8988T (cell line): ENCODE measurements at places on chromosomes 4 and X.

GRCh38 chrX:65990702-65991101, 49.2 kb downstream of the VSIG4 start:
- DNase-seq, result no peak

GRCh38 chrX:120617996-120618630, 11.7 kb downstream of the C1GALT1C1 start:
- DNase-seq, result no peak

DNA sequence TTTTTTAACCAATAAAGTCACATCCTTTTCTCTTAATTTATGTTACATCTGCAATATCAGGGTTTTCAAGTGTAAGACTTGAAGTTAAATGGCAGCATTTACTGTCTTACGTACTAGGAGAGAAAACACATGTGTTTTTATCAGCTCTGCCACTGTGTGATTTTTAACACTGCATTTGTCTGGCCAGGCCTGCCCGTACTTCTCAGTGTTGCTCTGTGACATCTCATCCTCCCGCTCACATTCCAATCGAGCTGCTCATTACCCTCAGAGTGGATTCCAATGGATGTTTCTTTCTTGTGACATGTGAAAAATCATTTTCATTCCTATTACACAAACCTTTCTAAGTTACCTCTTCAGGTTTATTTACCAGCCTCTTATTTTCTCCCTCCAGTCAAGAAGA, 420.3 kb downstream of the FAT4 start:
- DNase-seq, result no peak

- DNase-seq, result no peak
These were observed 55.0 kb downstream of the PAPSS1 start for GRCh38 chr4:107665001-107665400.

DNA sequence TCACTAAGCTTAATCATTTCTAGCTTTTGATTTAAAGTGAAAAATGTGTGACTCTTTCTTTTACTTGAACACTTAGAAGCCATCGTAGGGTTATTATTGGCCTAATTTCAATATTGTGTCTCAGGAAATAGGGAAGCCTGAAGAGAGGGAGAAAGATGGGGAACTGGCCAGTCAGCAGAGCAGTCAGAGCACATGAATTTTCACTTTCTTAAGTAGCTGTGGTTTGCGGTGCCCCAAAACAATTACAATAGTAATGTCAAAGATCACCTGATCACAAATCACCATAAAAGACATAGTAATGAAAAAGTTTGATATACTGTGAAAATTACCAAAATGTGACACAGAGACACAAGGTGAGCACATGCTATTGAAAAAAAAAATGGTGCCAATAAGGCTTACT, 45.5 kb downstream of the CENPC start:
- DNase-seq, result no peak

DNA sequence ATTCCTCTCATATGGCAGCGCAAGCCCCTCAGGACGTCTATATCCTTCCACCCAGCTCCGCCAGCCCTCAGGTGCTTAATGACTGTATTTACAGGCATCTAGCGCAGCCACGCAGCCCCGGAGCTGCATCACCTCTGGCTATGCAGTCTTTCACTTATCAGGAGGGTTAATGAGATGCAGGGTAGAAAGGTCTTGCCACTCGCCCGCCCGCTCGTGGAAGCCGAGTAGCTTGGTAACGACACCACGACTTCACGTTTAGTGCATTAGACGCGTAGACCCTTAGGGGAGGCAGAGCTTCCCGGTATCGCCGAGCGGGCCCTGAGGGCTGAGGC, 1.5 kb upstream of the SLC16A2 start:
- peak; percentile 16 for DNase-seq

DNA sequence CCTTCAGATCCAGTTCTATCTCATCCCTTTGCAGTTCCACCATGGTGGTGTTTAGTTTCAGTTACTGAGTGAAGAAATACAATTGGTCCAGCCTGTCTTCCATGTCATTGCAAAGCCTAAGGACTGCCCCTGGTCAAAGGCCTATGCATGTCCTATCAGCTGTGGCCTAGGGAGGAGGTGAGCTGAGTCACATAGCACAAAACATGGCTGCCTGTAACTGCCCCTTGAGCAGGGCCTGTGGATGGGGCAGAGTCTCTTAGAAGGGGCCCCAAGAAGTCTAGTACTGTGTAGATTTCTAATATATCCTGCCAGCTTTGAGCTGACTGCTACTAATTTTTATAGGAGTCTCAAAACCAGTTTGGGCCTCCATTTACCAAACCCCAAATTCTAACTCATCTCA, 296.7 kb downstream of the FBXW7 start:
- DNase-seq, result no peak

DNA sequence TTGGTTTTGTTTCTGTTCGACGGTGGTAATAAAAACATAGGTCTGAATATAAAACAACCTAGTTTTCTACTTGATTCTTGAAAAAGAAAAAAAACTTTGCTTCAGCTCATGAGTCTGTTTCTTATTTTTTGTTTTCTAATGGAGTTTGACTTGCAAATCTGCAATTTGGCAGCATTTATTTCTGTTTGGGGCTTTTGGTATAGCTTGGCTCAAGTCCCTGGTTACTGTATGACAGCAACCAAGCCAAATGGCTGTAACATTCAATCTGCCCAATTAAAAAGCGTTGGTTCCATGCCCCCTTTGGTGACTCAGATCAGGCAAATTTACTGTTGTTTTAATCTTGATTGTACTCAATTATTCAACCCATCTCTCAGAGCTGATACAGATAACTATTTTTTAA, 263.4 kb downstream of the GRIA3 start:
- no peak for DNase-seq

DNA sequence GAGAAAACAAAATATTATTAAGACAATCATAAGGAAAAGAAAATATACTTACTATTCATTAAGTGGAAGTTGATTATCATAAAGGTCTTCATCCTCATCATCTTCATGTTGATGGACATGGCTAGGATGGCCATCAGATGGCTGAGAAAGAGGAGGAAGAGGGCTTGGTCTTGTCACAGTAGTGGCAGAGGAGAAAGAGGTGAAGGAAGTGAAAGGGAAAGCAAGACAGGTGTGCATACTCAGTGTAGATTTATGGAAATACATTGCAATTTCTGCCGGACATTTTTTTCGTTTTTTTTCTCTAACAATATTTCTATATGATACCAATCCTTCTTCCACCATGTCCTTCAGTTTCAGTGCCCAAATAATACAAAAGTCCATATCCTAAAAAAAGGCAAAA, 1409.8 kb downstream of the PCDH7 start:
- no peak for DNase-seq

DNA sequence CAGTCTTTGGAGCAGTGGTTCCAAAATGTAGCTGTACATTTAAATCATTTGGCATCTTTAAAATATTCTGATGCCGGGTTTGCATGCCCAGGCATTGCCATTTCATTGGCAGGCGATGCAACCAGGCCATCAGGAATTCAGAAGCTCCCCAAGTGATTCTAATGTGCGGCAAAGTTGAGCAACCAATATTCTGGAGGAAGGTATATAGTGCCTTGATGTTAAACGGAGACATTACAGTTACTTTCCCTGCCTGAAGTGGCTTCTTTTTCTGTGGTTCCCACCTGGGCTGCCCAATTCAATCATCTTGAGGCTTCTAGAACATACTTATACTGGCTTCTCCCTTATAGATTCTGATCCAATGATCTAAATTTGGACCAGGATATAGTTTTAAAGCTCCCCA, 68.7 kb upstream of the PGM2 start:
- no peak for DNase-seq

GRCh38 chr4:47031751-47032404, 511 bp downstream of the GABRB1 start:
- no peak for DNase-seq

GRCh38 chrX:22124098-22124497, 92.0 kb downstream of the PHEX start:
- no peak for DNase-seq

DNA sequence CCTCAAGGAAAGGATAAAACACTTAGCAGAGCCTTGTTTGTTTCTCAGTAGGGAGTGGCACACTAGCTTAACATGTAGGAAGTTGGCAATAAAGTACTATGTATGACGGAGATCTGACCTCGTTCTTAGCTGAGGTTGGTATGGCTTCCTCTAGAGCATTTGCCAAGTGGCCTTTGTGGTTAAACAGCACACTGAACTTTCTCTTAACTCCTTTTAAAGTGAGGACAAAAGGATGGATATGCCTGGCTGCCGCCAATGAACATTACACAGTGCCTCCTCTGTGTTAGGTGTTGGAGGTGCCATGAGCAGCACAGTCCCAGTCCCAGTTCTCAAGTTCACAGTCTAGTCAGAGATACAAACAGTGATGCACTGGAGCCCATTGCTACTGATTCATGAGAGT, 54.4 kb downstream of the VGLL1 start:
- DNase-seq, result no peak

DNA sequence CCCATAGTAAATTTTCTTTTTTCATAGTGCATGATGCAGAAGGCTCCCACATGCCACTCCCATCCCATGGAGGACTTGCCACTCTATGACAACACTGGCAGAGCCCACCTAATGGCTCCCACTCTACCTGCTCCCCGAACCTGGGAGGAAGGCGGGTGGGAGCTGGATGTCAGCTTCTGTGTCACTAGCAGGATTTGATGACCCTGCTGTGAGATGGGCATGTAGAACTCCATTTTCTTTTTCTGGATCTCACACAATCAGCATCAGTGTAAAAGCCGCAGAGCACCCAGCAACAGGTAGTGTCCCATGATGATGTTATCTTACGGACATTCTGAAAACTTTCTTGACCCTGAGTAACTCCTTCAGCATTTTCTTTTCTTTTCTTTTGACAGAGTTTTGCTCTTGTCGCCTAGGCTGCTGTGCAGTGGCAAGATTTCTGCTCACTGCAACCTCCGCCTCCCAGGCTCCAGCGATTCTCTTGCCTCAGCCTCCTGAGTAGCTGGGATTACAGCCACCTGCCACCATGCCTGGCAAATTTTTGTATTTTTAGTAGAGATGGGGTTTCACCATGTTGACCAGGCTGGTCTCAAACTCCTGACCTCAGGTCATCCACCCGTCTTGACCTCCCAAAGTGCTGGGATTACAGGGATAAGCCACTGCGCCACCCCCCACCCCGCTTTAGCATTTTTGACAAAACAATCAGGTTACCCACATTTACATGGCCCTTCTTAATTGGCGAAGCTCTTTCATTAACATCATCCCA, 15.0 kb upstream of the ADH1A start:
- DNase-seq, result no peak

DNA sequence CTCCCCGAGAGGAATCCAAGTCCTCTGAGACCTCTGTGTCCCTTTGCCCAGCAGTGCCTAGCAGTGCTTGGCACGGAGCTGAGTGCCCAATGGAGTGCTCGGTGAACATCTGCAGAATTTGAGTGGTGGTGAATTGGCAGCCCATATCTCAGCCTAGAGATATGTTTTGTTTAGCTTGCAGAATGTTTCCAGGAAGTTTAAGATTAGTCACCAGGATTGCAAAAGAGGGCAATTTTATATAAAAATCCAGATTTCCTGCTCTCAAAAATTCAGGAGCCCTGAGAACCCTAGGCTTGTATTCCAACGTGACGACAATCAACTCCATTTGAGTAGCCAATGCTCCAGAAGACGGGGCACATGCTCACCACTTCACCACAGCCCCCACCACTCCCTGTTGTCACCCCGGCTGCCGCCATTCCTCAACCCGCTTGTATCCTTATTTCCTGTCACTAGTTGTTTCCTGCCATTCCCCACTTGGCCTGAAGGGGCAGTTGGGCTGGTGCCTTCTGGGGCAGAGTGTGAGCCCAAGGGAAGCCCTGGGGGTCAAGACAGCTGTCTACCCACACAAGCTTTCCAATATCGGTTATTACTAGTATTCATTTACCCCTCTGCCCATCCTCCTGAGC, 116.9 kb downstream of the EFNB1 start:
- no peak for DNase-seq
